ENCODE measurements at places on chromosomes 1 and 21.

DNA sequence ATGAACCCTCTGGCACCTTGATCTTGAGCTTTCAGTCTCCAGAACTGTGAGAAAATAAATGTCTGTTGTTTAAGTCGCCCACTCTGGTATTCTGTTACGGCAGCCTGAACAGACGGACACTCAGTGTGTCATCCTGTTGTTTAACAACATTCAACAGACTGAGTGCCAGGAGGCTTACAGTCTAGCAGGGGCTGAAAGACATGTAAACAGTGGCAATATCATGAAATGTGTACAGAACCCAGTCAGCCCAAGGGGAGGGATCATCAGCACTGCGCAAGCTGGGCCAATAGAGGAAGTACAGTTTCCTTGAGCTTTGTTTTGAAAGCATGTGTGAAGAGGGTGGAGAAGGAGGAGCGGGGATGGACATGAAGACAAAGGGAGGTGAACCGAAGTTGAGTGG, 13.6 kb downstream of the DIP2A start:
- no peak for DNase-seq

DNA sequence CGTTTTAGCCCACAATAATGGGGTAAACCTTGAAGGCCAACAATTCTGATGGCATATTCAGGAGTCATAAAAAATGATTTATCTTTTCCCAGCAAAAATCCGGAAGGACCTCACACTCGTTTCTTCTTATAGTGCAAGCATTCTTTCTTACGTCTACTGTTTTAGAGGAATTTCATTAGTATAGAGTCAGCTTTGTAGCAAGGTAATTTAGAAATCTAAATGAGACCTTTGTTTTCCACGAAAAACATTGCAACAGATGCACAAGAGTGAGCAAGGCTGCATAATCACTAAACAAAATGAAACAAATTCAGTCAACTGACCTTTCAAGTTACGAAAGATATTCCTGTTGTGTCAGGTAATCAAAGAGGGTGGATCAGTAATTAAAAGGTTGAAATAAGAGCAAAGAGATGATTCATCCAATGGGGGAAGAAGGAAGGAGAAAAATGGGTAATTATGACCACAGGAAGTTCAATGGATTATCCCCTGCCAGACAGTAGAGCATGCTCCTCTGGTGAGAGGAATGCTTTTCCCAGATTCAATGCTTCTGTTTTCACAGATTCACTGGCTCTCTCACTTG, 560 bp upstream of the CSDE1 start:
- no peak for DNase-seq

DNA sequence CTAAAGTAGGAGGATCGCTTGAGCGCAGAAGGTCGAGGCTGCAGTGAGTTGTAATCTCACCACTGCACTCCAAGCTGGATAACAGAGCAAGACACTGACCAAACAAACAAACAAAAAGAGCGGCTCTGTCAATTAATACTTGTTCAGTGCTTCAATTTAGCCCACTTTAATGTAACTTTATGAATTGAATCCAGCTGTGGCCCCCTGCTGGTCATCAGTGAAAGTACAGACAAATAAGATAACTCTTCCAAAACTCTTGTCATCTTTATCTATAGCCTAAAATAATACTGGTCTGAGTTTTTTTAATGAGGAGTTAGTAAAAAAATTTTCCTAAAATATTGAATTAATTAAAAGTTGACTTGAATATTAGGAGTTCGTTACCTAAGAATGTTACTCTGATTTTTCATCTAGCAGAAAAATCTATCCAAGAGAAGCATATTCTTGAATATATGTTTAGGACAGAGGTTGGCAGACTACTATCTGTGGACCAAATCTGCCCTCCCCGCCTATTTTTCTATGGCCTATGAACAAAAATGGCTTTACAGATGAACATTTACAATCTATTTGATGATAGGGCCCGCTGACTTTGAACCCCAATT, 26.1 kb downstream of the ATP5PF start:
- DNase-seq = peak; percentile 68

- no peak for DNase-seq
These were observed 682.4 kb upstream of the ADAMTS5 start for GRCh38 chr21:27649323-27649722.

- DNase-seq = no peak
These were observed 1.1 kb downstream of the GJB5 start for GRCh38 chr1:34755961-34756360.

- no peak for DNase-seq
These were observed 34.8 kb upstream of the LYST start for GRCh38 chr1:235901461-235901860.

GRCh38 chr1:183622884-183623785, 12.4 kb downstream of the ARPC5 start:
- peak; percentile 51 for DNase-seq

GRCh38 chr1:8473891-8474300, 156.0 kb downstream of the SLC45A1 start:
- DNase-seq = no peak

GRCh38 chr21:38787461-38788274, 18.1 kb upstream of the ETS2 start:
- DNase-seq = no peak
